ENCODE measurements at places on chromosomes 5 and 9.

GRCh38 chr5:68116868-68117411, 98.6 kb upstream of the PIK3R1 start:
- DNase-seq, result no peak

DNA sequence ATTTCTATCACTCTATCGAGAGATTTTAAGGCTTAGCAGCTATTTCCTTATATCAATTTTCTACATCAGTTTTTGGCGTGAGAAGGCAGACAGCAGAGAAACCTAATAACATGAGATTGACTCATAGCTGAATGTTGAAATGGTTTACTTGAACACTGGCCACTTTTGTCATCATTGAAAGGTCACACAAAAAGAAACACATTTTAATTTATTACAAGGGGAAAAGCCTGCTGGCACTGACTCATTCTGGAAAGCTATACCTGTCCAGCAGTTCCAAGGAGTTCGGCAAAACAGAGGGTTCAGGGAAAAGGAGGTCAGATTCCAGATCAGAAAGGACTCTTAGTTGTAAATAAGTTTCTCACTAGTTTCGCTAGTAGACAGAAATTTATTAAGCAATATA, 566.4 kb downstream of the DNAH5 start:
- no peak for DNase-seq

GRCh38 chr5:3187771-3188425, 407.7 kb upstream of the IRX1 start:
- DNase-seq, result no peak

DNA sequence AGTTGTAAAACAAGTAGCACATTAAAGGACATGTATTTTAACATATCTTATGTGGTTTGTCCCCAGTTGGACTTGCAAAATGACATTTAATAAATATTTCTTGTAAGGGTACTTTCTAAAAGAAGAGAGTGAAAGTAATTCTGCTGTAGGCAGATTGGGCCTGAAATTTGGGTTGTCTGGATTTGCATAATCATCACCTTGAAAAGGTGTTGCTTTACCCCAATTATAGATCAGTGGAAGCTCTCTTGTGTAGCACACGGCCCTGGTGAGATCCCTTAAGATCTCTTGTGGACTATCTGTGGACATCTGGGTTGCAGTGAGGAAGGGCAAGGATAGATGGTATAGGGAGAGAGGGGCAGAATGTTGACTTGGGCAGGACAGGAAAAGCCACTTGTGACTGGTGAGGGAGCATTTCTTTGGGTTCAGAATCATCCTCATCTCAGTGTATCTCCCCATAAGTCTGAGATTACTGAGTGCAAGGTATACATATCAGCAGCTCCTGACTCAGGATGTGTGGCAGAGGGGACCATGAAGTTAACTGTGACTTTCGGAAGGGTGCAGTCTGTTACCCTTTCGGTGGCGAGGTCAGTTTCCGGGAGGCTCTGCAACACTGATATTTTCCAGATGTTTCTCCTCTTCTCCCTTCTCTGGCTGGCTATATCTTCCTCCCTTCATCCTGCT, 2.0 kb upstream of the TNFAIP8 start:
- no peak for DNase-seq

GRCh38 chr9:94533155-94533554, 21.7 kb upstream of the PCAT7 start:
- no peak for DNase-seq

GRCh38 chr9:74666625-74667316, 169.6 kb downstream of the RORB start:
- no peak for DNase-seq

DNA sequence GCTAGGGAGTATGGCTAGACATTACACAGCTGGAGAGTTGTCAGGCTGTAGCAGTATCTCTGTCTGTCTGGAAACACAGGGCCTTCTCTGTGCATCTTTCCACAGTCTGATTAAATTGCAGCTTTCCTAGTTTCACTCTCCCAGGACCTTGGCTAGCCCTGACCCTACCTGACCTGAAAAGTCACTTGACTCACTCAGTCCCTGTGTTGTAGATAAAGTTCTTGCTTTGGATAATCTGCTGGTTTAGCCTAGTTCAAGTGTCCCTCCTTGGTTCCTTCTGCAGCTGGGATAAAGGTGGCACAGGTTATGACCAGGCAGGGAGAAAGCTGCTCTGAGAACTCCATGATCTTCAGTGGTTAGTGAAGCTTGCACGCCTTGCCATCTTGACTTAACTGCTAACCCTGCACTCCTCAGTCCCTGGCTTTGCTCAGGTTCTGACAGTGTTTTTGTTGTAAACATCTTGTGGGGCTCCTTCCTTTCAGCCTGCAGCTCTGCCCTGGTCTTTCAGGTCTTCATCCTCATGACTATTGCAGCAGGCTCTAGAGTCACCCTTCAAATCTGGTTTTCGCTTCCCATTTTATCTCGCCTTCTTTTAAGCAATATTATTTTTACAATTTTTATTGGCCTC, 101.0 kb downstream of the PIP5K1B start:
- DNase-seq, result no peak

DNA sequence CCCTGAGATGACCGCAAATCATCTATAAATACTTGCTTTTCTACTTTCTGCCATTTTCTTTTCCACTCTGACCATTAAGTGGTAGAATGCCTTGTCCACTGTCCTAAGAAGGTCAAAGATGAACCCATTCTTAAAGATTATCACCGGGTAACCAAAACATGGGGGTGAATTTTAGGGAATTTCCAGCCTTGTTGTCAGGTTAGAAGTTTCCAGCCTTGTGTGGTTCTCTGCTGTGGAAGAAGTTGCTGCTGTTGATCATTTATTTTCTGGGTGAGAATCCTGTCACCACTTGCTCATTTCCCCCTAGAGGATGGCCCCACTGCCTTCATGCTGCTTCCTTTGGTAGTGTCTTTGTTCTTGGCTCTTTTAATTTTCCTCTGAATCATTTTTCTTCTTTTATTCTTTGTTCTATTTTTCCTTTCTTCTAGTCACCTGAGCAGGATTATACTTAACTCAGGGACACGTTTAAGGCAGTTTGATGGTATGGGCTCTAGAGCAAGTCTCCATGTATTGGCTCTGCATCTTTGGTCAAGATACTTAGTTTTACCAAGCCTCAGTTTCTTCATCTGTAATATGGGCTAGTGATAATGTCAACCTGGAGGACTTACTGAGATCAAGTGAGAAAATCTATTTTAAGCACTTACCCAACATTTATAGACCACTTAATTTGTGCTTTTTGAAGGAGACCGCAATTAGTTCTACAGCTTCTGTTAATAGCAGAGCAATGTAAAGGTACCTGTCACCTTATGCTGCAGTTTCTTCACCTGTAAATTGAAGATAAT, 266.2 kb downstream of the ARHGAP26 start:
- DNase-seq, result no peak

DNA sequence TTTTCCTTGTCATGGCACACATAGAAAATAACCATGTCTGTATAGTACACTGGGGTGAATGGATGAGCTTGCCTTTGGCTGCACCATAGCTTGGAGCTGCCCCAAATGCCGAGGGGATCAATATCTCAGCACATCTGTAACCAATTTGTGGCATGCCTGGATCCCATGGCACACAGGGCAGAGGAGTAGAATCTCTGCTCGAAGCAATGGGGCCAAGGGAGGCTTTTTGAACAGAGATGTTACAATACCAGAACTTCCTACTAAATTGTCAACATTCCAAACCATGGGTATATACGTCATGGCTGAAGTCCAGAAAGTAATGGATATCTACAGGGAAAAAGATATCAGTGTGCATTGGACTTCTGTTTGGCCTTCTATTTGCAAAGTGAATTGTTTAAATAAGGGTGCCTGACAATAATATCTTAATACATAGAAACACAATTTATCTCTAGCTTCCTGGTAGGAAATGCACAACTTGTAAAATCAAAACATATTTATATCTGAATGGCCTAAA, 39.0 kb downstream of the ESM1 start:
- no peak for DNase-seq

DNA sequence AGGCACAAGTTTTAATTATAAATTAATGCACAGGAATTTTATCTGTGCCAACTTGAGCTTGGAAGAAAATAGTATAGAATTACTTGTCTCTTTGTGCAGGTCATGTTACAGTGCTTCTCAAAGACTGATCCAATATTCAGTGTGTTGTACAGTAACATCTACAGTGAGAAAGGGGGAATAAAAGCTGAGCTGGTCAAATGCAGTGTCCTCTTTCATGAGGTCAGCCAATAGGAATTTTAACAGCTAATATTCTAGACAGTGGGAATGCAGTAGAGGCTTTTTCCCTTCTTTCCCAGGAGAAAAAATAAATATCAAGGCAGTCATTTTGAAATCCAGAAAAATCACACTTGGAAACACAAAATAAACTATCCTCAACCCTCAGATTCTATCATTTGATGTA, 95.7 kb upstream of the ITGA1 start:
- no peak for DNase-seq

DNA sequence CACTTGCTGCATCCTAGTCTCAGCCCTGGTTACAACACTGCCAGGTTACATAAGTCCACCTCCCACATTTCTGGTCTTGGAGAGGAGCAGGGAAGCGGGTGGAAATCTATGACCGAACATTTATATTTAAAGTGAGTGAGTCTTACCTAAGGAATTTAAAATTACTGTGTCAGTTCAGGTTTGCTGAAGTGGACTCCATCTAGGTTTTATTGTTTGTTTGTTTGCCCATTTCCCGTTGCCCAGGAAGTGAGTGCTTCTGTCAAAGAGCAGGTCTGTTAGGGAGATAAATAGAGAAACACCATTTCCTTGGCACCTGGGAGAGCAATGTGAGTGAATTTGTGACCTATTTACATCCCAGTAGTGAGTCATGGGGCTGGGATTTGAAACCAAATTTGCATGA, 179.5 kb downstream of the KIF4B start:
- DNase-seq, result no peak

DNA sequence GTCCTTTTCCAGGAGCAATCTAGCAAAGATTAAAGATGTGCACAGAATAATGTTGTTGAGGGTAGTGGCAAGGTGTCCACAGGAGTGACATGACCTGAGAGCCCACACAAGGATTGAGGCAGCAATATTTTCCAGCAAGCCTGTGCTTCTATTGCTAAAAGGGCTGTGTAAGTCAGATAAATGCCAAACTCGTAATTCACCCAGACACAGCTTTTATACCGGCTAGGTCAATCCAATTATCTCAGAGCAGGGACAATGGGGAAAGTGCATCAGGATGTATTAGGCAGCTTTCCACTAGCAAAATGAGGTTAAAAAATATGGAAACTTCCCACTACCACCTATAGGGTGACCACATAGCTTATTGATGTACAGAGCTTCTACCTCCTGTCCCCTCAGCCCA, 34.8 kb upstream of the RAB3C start:
- DNase-seq, result no peak

Data from Panc1 (cell line).